PC-9 (cell line): ENCODE measurements at places on chromosomes 1 and 21. TPM values are rescaled to one million over a fixed set of nuclear protein-coding genes. Genes with fewer than 3 reads are reported as not detected.

- no peak for DNase-seq
Measured at GRCh38 chr1:245014247-245015029, 140.3 kb upstream of the KIF26B start.

DNA sequence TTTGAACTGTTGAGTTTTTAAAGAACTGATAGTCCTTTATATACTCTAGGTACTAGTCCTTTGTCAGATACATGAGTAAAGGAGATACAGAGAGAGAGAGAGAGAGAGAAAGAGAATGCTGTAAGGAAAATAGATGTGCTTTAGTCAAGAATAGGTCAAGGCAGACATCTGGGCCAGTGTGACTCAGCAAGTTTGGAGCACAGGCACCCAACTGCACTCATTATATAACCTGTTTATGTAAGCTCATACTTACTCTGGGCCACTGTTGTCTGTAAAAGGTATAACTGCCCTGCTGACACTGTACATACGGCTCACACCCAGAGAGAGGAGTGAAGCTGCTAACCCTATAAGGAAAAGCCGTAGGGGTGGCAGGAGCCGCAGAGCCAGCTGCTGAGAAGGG, 32.2 kb upstream of the AKT3 start:
- no peak for DNase-seq

- DNase-seq, result no peak
Measured at GRCh38 chr1:212430416-212430815, 2.3 kb upstream of the NENF start.

GRCh38 chr1:161121042-161121650, 3.2 kb downstream of the NIT1 start:
- DNase-seq, result no peak

- DNase-seq, result no peak
Measured at GRCh38 chr1:83508485-83509151, 490.3 kb downstream of the TTLL7 start.

DNA sequence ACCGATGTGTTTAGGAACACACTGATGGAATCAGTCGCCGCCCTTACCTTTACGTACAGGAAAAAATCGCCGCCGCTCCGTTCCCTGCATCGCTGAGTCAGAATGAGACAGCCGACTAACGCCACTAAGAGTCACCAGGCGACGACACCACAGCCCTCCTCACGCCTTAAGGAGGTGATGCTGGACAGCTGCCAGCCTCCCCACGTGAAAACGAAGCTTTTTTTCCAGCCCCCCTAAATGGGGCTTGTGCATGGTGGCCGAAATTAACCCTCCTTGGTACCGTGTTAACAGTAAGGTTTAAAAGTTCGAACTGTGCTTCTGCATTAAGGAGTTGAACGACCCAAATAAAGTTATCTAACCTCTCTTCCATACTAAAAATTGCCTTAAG, 511 bp downstream of the DNTTIP2 start:
- peak; percentile 63 for DNase-seq

GRCh38 chr1:1307923-1308755, at the start of the genes ACAP3 and PUSL1:
Gene ACAP3 (minus strand): TSS chr1:1307930. CDS start chr1:1307815, 115 bp downstream.
Gene PUSL1 (plus strand): TSS chr1:1308597. CDS start chr1:1308644, 47 bp downstream.
- peak; percentile 72 for DNase-seq

GRCh38 chr1:190551638-190552037, 74.0 kb upstream of the BRINP3 start:
- DNase-seq, result no peak

DNA sequence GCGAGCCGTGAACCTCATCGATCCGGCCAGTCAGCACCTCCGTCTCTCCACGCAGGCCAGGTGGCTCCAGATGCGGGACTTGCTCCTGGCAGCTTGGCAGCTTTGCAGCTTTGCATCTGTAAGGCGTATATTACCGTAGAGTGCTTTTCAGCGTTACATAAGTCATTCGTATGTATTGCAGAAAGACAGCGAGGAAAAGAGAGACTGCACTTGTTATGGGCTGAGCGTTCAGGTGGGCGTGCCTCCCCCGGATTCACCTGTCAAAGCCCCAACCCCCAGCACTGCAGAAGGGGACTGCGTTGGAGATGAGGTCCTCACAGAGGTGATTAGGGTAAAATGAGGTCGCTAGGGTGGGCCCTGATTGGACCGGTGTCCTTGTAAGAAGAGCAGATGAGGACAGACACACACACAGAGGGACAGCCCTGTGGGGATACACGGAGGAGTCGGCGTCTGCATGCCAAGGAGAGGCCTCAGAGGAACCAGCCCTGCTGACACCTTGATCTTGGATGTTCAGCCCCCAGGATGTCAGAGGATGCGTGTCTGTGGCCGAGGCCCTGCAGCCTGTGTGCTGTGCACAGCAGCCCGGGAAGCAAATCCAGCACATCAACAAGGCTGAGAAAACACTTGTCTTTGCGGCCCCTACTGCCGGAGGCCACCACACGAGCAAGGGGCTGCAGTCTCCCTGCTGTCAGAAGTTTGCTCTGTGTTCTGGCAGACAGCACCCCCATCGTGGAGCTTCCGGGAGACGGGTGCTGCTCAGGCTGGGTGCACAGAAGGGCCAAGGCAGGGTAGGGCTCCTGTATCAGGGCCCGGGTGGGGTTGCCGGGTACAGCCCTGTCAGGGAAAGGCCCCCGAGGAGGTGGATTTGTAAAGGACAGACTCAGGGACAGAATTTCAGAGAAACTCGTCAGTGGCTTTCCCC, 10.9 kb upstream of the AGPAT3 start:
- DNase-seq, result no peak

GRCh38 chr21:16642353-16642752, 870.5 kb upstream of the CXADR start:
- no peak for DNase-seq

DNA sequence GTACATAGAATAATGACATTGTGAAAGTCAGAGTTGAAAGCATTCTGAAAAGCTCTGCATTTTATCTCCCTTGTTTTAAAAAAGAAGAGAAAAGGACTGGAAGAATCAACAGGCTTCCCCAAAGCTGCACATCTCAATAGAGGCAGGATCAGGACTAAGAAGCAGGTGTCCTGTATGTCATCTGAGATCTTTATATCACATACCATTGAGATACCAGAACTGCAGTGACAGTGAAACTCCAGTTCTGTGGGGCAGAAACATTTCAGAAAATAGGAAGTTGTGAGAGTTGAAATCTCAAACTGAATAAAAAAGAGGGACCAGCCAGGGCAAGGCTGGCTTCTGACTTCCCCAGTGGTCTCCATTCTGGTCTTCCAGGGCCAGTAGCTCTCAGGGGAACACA, 33.0 kb upstream of the SH2D1B start:
- DNase-seq, result no peak

GRCh38 chr1:58926152-58926551, 142.3 kb upstream of the JUN start:
- no peak for DNase-seq

- no peak for DNase-seq
Measured at GRCh38 chr1:234230414-234230862, 142.8 kb upstream of the COA6 start.

- DNase-seq, result no peak
Measured at GRCh38 chr1:241857131-241857530, 9.1 kb downstream of the EXO1 start.

- DNase-seq, result no peak
Measured at GRCh38 chr1:59178339-59179187, 118.3 kb upstream of the FGGY start.

DNA sequence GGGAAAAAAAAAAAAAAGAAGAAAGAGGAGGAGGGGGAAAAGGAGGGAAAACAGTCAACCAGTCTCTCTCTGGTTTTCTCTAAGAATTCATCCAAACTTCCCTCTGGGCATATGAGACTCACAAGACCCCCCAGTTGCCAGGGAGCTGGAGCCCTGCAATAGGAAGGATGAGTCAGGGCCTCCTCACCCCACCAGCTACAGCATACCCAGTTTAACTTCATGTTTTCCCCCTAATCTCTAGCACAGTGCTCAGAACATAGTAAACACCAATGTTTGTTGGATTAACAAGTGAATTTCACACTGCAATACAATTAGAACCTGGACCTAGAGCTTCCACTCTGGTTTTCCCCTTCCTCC, 7.8 kb downstream of the F11R start:
- DNase-seq, result no peak

DNA sequence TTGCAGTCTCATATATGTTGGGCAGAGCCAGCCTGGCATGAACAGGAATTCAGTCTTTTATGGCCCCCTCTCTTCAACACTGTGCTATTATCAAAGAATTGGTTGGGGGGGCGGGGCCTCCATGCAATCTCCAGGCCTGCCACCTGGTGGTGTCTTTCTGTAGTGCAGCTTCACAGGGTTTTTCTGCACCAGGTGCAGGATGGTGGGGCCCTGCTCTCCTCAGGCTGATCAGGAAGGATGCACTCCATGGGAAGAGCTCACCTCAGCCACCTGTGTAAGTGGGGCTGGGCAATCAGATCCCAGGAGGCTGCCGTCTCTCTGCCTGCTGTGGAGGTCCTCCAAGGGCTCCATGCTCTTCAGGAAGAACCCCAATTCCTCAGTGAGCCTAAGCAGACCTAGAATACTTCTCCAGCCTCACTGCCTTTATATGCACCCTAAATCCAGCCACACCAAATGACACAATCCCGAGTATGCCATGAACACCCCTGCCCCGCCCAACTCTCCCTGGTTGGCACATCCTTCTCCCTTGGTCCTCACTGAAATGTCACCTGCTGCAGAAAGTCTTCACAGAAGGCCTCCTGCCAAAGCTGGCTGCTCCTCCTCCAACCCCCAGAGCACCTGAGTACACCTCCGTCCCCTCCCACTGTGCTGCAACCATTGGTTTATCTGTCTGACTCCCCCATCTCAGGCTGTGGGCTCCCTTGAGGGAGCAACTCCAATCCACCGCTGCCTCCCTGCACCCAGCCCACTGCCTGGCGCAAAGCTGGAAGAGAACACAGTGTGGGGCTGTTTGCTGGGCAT, 16.5 kb downstream of the STK40 start:
- peak; percentile 51 for DNase-seq

GRCh38 chr1:36864823-36865601, 169.3 kb downstream of the GRIK3 start:
- DNase-seq, result no peak

GRCh38 chr1:18854331-18855025, 5.0 kb downstream of the TAS1R2 start:
- no peak for DNase-seq

The TNFRSF1B gene
- 2.7 and 3.3 TPM in 2 replicates for total RNA-seq

The PPFIA4 gene
- total RNA-seq, result 1.2 and 5.0 TPM in 2 replicates
